Activated CD4-positive, alpha-beta T cell treated with anti-CD3 and anti-CD28 coated beads, Interleukin-2, amount 10 ng/mL, durations not matched to agents 24 days and 14 days (primary cell): ENCODE measurements at places on chromosomes 2 and 18. TPM values are rescaled to one million over a fixed set of nuclear protein-coding genes. Genes with fewer than 3 reads are reported as not detected.

The MALL gene
- 1.2 and 1.8 TPM in 2 replicates for total RNA-seq

GRCh38 chr2:212213191-212213590 lies 325.4 kb downstream of the ERBB4 start:
- DNase-seq: no peak

- no peak for DNase-seq
These were observed 233.0 kb upstream of the TNP1 start for GRCh38 chr2:217092710-217093379.

DNA sequence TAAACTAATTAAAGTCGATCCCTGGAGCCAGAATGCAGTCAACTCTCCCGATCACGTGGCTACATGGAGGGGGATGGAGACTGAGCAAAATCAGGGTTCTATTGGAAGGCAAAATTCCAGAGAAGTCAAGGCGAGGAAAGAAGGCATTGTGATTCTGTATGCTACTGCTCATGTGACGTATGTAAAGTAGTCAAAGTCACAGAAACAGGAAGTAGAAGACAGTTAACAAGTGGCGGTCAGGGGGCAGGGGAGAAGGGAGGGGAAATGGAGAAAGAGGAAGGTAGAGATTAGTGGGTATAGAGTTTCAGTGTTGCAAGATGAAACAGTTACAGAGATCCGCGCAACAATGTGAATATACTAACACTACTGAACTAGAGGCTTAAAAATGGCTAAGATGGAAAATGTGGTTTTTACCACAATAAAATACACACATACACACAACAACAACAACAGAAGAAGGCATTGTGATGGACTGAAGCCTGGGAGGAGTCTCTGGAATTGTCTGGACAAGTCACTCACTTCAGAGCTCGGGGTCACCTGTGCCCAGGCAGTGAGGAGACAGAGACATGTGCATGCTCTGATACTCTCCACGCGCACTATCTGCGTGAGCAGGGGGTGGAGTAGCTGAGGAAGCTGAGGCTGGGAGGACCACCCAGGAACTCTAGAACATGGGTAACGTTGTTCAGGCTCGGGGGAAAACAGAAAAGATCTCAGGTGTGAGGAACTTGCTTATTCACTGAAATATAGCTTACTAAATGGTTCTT lies 89.9 kb upstream of the CDCA7 start:
- peak; percentile 70 for DNase-seq

DNA sequence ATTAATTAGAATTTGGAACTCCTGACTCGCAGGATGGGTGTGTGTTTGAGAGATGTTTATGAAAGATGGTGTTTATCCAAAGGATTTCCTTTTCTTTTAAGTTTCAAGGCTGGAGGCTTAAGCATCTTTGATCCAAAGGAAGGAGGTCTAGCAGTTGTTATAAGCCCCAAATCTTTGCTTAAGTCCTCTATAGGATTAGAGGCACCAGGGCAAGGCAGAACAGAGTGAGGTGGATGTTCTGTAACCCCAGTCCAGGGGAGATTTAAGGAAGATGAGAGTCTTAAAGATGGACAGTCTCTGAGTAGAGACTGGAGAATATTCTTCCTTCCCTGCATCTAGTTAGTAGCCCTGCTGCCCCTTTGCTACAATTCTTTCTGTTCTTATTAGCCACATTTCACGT lies 17.5 kb downstream of the LBH start:
- no peak for DNase-seq
